Natural killer cell treated with Interleukin-12 subunit alpha and Interleukin-12 subunit beta and Interleukin-15 and Interleukin-18, amount 100 ng/mL, for 72 hours (primary cell): ENCODE measurements at places on chromosomes 1 and 21. TPM values are rescaled to one million over a fixed set of nuclear protein-coding genes. Genes with fewer than 3 reads are reported as not detected.
A peak's percentile ranks its signal among the peaks of the same experiment; 100 is the strongest.

- DNase-seq, result no peak
Observed at GRCh38 chr1:211517006-211517405, 25.0 kb upstream of the RD3 start.

DNA sequence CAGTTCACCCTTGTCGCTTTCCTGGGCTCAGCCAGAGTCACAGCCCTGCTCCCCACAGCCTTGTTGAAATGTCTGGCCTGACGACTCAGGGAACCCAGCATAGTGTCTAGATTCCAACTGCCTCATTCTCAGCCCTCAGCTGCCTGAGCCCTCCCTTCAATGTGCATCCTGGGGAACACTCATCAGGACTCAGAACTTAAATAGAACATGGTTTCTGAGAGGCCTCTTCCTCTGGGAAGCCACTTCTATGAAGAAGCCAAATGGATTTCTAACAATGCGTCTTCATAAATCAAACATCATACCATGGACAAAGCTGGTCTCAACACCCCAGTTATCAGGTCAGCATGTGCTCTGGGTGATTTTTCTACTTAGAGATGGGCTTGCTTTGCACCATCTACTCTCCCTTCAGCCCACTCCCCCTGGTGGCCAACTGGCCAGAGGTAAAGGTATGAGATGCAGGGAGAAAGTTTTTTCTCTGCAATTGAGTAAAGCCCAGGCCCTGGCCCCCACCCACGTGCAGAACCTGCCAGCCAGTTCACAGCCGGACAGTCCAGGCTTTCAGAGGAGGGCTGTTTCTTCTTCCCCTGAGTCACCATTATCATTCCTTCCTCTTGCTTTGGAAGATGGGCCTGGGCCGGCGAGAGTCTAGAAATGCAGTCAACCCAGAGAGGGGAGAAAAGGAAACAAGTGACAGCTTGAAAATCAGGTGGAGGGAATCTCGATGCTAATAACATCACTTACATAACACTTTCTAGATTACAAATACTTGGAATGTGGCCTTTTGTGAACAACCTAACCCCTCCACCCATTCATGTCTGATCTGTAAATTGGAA lies 32.1 kb downstream of the CD244 start:
- peak; percentile 71 for DNase-seq

GRCh38 chr1:38243106-38243505 lies 196.5 kb upstream of the POU3F1 start:
- DNase-seq, result no peak

GRCh38 chr1:73887412-73887811 lies 310.6 kb downstream of the LRRIQ3 start:
- no peak for DNase-seq

Gene AIRE
- not detected for total RNA-seq

- DNase-seq, result no peak
Observed at GRCh38 chr1:6523566-6523965, 30.7 kb downstream of the NOL9 start.

Gene CRP
- total RNA-seq, result not detected
